ENCODE measurements at places on chromosomes 16 and 17. TPM values are rescaled to one million over a fixed set of nuclear protein-coding genes. Genes with fewer than 3 reads are reported as not detected.

GRCh38 chr17:49512296-49513043 lies 17.4 kb downstream of the NGFR start:
- H3K27me3 ChIP-seq: no peaks in the 10 kb centered on the region
- no peak for DNase-seq
- H3K4me1 ChIP-seq: peaks cover 32% of the 10 kb centered on the region
- no peak overlapping the region for H3K4me3 ChIP-seq

- H3K4me1 ChIP-seq: no peaks in the 10 kb centered on the region
- H3K4me3 ChIP-seq: no peak overlapping the region
- no peaks in the 10 kb centered on the region for H3K36me3 ChIP-seq
- H3K27ac ChIP-seq: no peak overlapping the region
- no peak for DNase-seq
- no peaks in the 10 kb centered on the region for H3K27me3 ChIP-seq
Observed at GRCh38 chr16:88733630-88734360, 27.5 kb downstream of the CTU2 start.

DNA sequence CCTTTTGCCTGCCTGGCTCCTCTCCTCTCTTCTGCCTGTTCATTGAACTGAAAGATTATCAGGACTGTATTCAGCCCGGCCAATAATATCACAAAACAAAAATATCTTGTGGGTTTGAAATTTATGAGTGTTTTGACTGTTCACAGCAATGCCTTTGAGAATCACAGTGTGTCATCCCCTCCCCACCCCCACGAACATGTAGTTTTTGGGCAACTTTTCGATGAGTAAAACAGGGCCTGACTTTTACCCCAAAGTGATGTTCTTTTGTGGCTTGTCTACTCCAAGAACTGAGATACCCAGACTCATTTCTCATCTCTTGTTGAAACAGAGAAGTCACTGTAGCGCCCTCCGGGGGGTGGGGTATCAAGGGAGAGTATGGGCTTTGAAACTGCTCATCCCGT lies 675.7 kb downstream of the WWOX start:
- no peaks in the 10 kb centered on the region for H3K27me3 ChIP-seq
- H3K4me1 ChIP-seq: no peaks in the 10 kb centered on the region
- DNase-seq: no peak
- H3K27ac ChIP-seq: no peak overlapping the region
- no peak overlapping the region for H3K4me3 ChIP-seq
- H3K36me3 ChIP-seq: no peaks in the 10 kb centered on the region

DNA sequence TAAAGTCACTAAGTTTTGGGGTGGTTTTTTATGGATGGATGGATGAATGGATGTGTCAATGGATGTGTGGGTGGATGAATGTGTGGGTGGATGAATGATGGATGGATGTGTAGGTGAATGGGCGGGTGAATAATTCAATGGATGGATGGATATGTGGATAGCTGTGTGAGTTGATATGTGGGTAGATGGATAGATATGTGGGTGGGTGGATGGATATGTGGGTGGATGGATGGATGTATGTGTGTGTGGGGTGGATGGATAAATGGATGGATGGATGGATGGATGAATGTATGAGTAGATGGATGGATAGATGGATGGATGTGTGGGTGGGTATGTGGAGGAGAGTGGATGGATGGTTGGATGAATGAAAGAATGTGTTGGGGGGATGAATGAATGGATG lies 310.1 kb upstream of the C16orf82 start:
- H3K27ac ChIP-seq: no peak overlapping the region
- H3K4me3 ChIP-seq: no peak overlapping the region
- no peaks in the 10 kb centered on the region for H3K27me3 ChIP-seq
- no peak for DNase-seq

DNA sequence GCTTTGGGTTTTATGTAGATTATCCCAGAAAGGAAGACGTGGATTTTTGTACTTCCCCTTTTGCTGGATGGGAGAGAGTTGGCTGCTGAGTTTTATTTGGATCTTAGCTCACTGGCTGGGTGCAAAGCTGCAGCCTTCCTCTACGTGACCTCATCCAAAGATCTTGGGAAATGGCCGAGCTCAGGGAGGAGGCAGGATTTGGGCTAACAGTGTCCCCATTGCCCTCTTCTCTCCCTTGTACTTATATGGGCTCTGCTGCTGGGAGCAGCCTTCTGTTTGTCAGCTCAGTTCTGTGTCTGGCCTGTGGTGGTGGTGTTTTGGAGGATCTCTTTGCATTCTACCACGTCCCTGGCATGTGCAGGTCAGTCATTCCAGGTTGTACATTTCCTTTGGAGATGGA lies 2.0 kb downstream of the AOC3 start:
- H3K27ac ChIP-seq: no peak overlapping the region
- H3K27me3 ChIP-seq: no peaks in the 10 kb centered on the region
- no peak overlapping the region for H3K4me3 ChIP-seq
- DNase-seq: no peak

GRCh38 chr16:74078511-74079231 lies 217.9 kb upstream of the PSMD7 start:
- no peak overlapping the region for H3K27ac ChIP-seq
- no peaks in the 10 kb centered on the region for H3K36me3 ChIP-seq
- H3K4me1 ChIP-seq: no peaks in the 10 kb centered on the region
- H3K4me3 ChIP-seq: no peak overlapping the region
- no peak for DNase-seq

DNA sequence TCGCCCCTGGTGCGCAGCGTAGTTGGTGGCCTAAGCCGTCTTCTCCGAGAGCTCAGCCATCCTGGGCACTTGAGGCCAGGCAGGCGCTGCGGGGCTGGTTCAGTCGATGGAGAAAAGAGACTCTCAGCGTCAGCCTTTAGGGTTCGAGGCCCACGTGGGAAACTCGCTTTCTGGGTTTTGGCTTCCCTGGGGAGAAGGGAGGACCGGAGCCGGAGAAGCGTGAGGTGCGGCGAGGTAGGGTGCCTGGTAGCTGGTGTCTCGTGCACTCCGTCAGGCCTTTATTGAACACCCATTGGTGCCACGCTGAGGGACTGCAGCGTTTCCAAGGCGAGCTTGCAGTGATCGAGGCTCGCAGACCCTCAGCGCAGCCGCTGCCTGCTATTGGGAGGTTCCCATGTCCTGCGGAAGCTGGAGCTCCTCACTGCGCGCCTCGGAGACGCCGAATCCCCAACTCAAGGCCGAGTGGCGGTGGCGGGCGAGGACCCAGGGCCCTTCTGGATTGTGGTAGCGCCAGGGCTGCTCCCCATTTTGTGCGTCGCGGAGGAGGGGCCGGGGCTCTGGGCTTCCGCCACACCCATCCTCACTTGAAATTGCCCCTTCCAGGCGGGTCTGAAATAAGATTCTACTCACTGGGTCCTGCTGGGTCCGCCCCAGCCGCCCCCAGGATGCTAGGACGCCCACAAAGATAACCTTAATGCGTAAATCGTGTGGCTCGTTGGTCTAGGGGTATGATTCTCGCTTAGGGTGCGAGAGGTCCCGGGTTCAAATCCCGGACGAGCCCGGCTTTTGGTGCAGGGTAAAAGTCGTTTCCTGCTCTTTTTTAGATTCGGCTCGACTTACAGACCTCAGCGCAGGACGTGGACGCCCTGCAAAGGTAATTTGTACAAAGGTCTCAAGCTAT lies 1.2 kb downstream of the OR1F1 start:
- H3K27me3 ChIP-seq: no peaks in the 10 kb centered on the region
- H3K4me3 ChIP-seq: peak overlapping the region; percentile 92
- H3K4me1 ChIP-seq: peaks cover 12% of the 10 kb centered on the region

The DOC2B gene
- 1.5 TPM for total RNA-seq

The CSH2 gene
- not detected for total RNA-seq

The SULT1A4 gene
- total RNA-seq: 1.2 TPM

Measured in Panc1 (cell line).